Left forelimb (tissue), 1 donor: ENCODE measurements at places on chromosomes 1 and 21.

- no peak for DNase-seq
These were observed 5.5 kb upstream of the FMO2 start for GRCh38 chr1:171179318-171180227.

GRCh38 chr1:230415405-230416132 lies 10.6 kb downstream of the PGBD5 start:
- no peak for DNase-seq

DNA sequence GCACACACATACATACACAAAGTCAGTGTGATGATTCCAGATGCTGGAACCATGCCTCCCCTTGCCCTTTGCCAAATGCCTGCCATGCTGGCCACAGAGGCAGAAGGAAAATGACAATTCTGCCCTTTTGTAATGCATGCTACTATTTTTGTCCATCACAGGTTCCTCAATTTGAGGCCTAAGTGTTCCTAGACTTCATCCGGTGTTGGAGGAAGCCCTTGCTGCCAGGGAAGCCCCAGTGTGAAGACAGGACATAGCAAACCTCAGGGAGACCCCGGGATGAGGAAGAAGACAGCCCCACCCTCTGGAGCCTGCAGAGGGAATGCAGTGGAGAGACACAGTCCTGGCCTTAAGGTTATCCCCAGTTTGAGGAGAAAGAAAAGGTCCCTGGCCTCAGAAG lies 14.4 kb downstream of the PRR9 start:
- DNase-seq, result no peak

DNA sequence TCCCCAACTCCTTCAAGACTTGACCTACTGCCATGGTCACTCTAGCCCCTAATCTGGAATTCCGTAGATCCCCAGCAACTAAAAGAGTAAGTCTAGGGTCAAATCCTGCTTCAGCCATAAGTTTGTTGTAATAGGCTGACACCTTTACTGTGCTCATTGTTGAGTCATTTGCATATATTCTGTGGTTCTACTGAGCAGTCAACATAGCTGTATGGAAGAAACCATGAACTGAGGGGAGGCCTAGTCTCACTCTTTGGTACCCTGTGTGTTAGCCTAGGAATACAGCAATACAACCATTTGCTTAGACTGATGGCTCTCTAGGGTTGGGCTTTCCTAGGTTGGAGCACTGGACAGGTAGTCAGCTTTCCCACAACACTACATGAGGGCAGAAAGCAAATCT lies 23.6 kb upstream of the SLC35D1 start:
- no peak for DNase-seq

GRCh38 chr1:235366286-235366685 lies 941 bp upstream of the TBCE start:
- DNase-seq, result no peak

DNA sequence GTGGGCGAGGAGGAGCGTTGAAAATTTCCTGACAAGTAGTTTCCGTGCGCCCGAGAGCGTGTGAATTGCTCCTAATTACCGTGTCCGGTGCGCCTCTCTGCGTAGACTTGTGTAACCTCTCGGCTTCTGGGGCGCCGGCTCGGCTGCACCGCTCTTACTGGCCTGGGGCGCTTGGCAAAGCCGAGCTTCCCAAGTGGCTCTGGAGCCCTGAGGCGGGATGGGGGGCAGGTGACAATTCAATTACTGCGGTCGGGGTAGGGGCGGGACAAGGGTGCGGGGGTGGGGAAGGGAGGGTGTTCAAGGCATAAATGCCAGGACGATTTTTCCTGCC lies 392 bp upstream of the DMRTA2 start:
- no peak for DNase-seq

- peak; percentile 68 for DNase-seq
These were observed 720 bp downstream of the SUSD4 start for GRCh38 chr1:223363057-223363855.

GRCh38 chr1:61518670-61519400 lies 206.1 kb downstream of the TM2D1 start:
- no peak for DNase-seq

DNA sequence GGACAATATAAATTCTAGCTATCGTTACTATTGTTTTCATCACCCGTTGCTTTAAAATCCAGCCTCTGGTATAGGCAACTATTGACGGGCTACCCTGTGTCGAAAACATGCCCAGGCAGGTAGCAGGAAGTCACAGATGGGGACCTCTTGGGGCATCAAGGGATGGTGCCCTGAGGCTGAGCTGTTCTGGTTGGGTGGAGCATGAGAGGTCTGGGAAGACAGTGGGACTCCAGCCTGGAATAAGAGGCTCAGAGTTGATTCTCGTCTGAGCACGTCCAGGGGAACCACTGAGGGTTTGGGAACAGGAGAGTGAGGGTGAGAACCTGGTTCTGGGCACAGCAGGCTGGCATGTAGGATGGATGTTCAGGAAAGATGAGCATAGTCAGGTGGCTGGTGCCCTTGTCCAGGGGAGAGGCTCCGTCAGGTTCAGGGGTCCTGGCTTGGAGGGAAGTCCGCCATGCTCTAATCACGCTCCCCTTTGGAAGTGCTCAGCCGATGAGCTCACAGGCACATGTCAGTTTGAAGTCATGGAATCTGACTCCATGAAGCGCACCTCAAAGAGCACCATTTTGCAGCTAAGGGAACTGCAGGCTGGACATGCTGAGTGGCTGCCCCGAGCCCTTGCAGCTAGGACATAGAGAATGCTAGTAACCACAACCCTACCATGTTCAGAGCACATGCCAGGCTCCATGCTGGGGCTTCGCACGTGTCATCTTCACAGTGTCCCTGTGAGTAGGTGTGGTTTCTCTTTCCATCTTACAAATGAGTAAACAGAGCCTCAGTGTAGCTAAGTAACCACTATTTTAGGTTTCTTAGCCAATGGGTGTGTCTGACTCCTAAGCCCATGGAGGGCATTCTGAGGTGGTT lies 21.0 kb downstream of the PCSK9 start:
- DNase-seq, result no peak

DNA sequence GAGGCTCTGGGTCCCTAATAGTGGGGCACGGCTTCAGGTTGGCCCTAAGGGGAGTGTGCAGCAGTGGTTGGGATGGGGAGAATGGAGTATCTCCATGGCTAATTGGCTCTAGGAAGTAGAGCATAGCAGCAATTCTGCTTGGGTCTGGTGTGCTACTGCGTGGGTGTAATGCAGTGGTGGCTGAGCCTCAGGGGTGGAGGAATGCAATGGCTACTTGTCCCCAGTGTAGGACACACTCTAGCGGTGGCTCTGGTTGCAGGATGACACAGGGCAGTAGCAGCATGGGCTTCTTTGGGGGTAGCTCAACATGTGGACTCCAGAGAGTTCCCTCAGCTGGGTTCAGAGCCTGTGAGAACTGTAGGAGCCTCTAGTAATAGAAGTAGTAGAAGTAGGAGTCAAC lies 91.2 kb upstream of the FAM78B start:
- DNase-seq, result no peak

- DNase-seq, result no peak
These were observed 42.5 kb upstream of the MTF1 start for GRCh38 chr1:37901893-37902225.

DNA sequence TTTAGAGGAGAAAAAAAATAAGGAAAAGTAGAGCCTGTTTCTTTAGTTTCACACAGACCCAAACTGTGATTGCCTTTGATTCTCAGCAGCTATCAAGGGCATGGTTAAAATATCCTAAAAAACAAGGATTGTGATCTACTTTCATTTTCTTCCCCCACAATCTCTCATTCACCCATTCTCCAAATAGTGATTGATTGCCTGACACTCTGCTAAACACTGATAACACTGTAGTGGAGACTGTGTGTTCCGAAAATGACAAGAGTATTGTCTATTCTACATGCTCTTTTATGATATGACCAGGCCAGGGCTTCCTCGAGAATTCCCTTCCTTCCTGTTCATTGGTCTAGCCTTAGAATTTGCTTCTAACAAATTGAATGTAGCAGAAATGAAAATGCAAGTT lies 40.2 kb downstream of the PRMT6 start:
- DNase-seq, result no peak
